ENCODE measurements at places on chromosomes 1 and 21.

DNA sequence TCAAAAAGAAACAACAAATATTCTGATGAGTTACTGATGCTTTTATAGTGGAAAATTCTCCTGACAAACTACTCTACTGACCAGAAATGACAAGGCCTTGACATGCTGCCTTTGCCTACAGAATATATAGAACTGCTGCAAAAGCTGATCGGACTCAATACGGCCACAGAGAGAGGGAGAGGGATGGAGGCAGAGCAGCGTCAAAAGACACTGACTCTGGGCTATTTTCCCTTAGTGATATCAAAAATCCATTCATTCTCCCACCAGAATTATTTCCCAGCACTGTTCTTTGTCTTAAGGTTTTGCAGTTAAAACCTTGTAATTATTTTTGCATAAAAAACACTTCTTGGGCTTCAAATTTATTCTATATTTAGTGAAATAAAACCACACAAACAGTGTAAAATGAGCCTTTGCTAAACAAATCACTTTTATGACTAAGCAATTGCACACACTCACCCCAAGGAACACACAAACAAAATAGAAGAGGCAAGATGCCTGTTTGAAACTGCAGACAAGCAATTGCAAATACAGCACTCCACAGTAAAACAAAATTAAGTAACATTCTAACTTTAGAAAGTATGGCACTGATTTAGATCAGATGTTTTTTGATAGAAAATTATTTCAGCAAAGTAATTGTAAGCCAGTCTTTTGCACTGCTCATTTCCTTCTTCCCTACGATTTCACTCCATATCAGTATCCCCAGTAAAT lies 1036.4 kb downstream of the ADGRL2 start:
- no peak for DNase-seq

DNA sequence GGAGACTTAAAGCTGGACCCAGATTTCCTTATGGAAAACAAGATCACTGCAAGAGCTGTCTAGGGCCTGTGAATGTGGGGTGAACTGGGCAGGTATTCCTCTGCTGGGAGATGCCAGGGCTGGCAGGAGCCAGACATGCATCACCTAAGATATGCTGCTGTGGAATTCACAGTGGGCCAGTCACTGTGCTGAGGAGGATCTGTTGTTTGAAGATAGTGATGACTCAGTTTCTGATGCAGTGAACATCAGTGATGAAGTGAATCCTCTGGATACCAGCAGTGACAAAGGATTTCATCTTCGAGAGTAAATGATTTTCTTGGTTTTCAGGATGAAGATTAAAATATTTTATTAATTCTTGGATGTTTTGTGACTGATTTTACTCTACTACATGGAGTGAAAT lies 29.9 kb upstream of the CAMSAP2 start:
- DNase-seq, result no peak

DNA sequence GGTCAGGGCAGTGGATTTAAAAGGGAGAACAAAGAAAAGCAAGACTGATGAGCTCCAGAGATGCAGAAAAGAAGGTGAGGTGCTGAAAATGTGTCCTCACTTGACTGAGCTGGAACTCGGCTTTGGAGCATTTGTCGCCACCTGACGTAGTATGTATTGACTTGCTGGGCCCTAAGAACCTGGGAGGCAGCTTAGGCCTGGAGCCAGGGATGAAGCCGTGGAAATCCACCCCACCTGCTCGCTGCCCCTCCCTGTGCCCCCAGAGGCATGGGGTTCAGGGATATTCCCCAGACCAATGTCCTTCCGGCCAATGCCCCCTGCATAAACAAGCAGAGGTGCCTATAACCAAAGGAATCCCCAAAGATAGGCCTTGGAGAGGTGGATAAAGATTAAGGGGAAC lies 14.3 kb downstream of the MRAP start:
- DNase-seq, result no peak

GRCh38 chr1:185244015-185244747 lies 72.9 kb downstream of the IVNS1ABP start:
- DNase-seq, result peak; percentile 24

DNA sequence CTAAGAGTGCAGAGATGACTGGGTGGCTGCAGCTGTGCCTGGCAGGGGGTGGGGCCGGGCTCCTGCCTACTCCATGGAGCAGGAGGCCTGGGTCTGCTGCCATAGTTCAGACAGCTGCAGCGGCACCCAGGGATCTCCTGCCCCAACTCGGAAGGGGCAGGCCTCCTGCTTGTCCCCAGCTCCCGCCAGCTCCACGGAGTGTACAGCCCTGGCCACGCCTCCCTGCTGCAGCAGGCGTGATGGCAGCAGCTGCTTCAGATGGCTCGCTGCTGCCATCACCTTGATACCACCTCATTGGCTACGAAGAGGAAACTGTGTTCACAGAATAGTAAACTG lies 35.9 kb downstream of the ACTL8 start:
- no peak for DNase-seq

GRCh38 chr1:105122041-105122440 lies 1372.3 kb downstream of the AMY1C start:
- no peak for DNase-seq

DNA sequence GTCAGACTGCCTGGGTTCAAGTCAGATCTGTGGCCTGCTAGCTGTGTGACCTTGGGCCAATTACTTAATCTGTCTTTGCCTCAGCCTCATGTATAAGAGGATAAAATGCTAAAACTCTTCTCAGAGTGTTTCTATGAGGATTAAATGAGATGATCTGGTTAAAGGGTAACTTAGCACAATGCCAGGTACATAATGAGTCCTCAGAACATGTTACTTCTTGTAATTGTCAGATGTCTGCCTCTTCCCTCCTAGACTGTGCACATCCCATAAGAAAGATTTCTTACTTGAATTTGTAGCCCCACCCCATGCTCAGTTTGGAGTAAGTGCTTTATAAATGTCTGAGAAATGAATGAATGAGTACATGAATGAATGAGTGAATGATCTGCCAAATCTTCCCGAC lies 34.6 kb upstream of the HIVEP3 start:
- no peak for DNase-seq

GRCh38 chr1:87830432-87830978 lies 501.8 kb downstream of the LMO4 start:
- no peak for DNase-seq

- no peak for DNase-seq
These were observed 119.0 kb upstream of the USH2A start for GRCh38 chr1:216542263-216542662.

DNA sequence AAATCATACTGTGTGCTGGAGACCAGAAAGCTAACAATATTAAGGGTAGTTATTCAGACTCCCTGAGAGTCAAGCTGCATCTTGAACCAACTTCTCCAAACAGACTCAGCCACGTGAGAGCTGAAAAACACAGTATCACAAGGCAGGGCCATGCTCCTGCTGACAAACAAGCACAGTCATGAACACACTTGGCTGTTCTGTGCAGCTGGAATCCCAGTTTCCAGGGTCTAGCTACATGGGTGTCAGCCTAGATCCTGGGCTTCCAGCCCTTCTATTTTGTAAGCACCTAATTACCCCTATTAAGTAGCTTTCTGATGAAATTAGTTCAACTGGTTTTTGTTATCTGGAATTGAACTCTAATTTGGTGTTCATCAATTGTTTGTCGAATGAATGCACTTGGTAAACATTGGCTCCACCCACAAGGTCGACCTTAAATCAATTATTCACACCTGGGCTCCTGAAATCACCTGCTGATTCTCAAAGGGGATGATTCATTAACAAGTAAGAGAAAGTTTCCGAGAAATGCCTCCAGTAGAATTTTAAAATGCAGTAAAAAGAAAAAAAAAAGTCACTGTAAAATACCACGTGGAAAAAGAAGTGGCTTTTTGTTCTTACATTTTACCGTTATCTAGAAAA lies 179.3 kb downstream of the ZC3H11B start:
- no peak for DNase-seq

DNA sequence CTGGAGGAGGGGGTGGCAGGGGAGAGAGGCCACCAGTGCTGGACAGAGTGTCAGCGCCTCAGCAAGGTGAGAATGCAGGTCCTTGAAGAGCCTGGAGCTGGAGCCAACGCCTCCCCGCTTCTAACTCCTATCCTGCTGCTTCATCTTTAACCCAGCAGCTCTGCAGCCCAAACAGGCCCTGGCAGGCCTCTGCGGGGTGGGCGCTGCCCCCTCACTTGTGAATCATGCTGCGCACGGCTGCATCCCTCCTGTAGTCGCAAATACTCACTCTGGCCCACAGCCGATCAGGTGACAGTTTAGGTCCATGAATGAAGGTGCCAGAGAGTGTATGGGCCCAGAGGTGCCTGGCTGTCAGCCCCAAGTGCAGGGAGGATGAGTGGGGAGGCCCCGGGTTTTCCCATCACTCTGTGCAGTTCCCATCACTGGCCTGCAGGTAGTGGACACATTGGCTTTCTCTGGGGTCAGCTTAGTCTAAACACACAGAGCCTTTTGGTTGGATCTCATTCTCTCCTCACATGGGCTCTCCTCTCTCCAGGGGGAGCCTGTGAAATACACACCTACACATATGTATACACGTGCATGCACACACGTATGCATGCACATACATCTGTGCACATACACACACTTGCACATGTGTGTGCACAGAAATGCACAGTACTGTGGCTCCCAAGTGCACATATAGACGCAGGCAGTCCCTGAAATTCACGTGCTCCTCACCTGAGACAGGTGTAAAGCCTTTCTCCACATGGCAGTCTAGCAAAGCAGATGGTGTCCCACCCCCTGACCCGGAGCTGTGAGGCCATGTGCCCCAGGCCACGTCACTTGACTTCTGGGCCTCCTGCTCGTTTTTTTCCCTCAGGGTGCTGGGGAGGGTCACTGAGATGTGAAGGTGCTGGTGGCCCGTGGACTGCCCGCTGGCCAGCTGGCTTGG lies 52.0 kb downstream of the TRIM11 start:
- no peak for DNase-seq

GRCh38 chr1:155777582-155777981 lies 79.4 kb downstream of the GON4L start:
- DNase-seq, result no peak

DNA sequence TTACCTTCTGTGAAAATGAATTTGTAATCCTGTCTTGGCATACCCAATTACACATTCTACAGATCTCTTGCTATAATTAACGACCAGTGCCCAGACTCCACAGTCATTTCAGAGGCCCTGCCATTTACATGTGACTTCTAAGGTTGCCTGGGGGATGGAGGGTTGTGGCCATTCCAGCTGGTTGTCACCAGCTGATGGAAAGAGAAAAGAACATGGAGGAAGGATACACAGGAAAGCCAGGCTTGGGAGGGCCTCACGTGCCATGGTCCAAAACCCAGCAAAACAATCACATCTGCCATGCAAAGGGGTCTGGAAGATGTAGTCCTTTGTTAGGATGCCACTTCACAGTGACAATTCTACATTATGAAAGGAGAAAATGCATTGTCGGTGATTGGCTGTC lies 59.3 kb downstream of the LAMC2 start:
- DNase-seq, result no peak

DNA sequence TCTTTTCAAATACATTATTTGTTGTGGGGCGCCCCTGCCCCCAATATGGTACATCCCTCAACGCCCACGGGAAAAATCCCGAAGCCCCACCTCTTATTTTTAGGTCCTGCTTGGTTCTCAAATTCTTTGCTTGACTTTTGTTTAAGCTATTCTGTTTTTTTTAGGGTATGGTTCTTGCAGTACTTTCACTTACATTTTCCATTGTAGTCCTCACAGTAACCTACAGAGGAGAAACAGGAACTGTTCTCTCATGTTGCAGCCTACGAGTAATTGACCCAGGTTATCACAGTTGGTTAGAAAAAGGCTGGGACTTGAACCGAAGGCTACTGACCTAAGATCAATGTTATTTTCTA lies 697 bp upstream of the C21orf91 start:
- DNase-seq, result no peak

- no peak for DNase-seq
These were observed 24.0 kb downstream of the NPHP4 start for GRCh38 chr1:5968161-5968736.

DNA sequence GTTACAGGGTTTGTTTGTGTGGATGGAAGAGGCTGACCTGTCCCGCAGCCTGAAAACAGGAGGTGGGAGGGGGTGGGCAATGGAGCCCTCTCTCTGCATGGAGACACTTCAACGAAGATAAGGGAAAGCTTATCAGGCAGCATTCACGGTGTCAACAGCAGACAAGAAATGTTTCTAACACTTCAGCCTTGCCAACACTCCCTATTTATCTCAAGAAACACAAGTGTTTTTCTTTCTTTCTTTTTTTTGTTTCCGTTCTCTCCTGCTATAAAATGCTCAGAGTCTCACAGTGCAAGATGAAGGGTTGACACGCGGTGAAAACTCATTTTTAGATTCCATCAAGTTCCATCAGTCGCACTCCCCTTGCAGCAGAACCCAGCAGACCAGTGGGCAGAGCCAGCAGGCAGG lies 594.4 kb downstream of the MATN1 start:
- no peak for DNase-seq

DNA sequence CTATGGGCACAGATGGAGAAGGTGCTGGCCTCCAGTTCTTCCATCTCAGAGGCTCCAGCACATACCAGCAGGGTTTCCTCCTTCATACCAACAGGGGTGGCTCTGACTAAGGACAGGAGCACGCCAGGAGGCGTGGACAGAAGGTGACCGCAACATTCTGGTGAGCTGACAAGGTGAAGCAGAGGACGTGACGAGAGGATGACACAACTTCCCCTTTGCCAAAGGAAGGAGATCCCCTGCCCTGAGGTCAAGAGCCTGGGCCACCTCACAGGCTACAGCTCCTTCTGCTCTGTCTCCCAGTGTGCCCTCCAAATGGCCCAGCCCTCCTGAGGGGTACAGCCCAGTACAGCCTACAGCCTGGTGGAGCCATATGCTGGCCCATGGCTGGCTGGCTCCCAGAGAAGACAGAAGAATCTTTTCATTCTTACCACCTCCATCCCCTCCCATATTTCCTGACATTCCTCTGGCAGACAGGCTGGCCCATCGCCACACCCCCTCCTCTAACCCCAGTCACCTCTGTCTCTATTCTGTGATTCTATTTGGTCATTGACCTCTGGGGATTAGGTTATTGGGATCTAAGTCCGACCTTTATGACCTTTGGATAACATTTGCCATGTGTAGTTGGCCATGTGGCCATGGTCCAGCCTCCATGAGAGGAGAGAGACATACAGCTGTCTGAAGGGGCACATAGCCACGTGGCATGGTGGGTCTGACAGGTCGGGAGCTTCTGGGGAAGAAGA lies 5.1 kb upstream of the LAMB3 start:
- DNase-seq, result no peak

DNA sequence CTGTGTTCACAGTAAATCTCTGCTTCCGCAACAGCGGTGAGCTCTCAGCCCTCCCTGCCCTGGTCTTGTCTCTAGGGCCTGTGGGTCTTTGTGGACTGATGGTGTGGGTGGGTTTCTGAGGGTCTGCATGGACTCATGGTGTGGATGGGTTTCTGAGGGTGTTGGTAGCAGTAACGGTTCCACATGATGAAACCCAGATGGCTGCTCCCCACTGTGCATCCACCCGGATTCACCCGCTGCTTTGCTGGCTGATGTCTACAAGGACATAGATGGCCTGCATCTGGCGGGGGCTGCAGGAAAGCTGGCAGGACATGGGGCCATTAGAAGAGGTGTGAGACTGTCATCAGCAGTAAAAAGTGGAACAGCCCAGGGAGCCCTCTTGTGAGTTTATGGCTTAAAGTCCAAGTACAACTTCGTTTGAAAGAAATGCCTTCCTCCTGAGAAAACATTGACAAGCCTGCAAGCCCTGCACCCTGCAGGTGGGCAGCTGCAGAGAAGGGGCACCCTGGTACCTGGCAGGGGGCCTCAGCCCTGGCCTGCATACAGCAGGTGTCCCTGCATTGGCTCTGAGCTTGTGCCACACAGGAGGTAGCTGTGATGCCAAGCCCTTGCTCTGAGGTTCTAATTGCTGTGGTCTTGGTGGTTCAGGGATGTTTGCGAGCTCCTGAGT lies 156.9 kb upstream of the COL6A1 start:
- DNase-seq, result no peak

- no peak for DNase-seq
These were observed 15.4 kb downstream of the ECHDC2 start for GRCh38 chr1:52906135-52906603.

- no peak for DNase-seq
These were observed 22.0 kb upstream of the BCAR3 start for GRCh38 chr1:93703643-93704042.
